ENCODE measurements at places on chromosomes 5 and 9.

DNA sequence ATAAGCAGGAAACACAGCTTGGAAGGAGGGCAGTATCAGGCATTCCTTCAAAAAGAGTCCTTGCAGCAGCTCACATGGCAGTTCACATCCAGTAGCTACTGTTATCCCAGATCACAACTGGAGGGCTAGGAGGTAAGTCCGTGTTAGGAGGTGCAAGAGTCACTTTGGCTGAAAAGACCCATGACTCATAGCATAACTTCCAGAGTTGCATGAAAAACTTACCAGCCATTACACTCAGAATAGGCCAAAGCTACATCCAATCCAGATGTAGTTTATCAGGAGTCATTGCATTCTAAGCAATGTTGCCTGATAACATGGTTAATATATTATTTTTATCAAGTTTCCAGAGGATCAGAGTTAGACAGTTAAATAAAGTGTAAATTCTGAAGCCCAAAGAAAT is 1126.4 kb upstream of the SEMA6A start:
- no peak for DNase-seq

GRCh38 chr9:137435980-137436760 is 5.0 kb downstream of the ENTPD8 start:
- DNase-seq: no peak

DNA sequence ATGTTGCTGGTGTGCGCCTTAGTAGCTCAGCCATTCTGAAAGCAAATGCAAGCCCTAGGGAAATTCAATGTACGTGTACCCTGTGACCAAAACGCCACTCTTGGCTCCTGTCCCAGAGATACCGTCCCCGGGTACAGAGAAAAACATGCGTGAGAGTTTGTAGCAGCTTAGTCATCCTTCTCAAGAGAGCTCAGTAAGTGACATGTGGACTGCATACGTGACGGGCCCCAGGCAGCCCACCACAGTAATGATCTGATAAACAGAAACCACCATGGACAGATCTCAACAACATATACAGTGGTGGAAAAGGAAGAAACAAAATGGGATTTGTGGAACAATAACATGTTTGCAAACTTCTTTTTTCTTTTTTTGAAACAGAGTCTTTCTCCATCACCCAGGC is 45.1 kb downstream of the S1PR3 start:
- DNase-seq: no peak

GRCh38 chr9:78032730-78033457 is 1.3 kb upstream of the GNAQ start:
- no peak for DNase-seq

- no peak for DNase-seq
Observed at GRCh38 chr5:74199436-74200210, 440.9 kb downstream of the ENC1 start.

All from stimulated activated CD4-positive, alpha-beta T cell treated with anti-CD3 and anti-CD28 coated beads, Interleukin-15, amount 100 ng/mL, for 1 hour (primary cell).